ENCODE measurements at places on chromosomes 16 and 17. TPM values are rescaled to one million over a fixed set of nuclear protein-coding genes. Genes with fewer than 3 reads are reported as not detected.
A peak's percentile ranks its signal among the peaks of the same experiment; 100 is the strongest.

GRCh38 chr17:43857957-43858600, 11.1 kb downstream of the CD300LG start:
- DNase-seq: no peak
- no peak overlapping the region for H3K27ac ChIP-seq
- no peaks in the 10 kb centered on the region for H3K4me1 ChIP-seq
- H3K27me3 ChIP-seq: no peaks in the 10 kb centered on the region
- no peak overlapping the region for H3K4me3 ChIP-seq
- no peaks in the 10 kb centered on the region for H3K36me3 ChIP-seq

DNA sequence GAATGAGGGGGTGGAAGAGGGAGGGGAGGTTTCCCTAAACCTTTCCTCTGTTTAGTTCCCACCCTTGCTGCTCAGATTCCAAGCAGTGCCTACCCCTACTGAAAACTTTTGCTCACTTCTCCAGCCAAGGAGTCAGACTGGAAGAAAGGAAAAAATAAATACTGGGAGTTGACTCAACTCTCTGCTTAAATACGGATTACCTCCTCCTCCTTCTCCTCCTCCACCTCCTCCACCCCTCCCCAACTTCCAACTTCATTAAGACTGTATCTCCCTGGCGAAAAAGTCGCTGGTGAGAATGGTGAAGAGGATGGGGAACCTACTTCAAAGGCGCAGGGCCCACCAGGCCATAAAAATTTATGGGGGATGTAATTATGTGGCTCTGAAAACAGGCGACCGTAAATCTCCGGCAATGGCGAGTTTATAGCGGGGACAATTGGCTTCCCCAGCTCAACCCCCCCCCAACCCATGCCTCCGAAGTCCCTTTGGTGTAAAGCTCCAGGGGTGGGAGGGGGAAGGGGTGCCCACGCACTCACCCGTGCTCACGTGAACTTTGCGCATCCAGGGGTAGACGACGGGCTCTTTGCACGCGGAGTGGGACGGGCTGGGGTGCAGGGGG, 712 bp downstream of the HOXB4 start:
- H3K4me1 ChIP-seq: peaks cover 15% of the 10 kb centered on the region
- H3K4me3 ChIP-seq: peak overlapping the region; percentile 46
- peaks cover 6% of the 10 kb centered on the region for H3K27me3 ChIP-seq
- H3K36me3 ChIP-seq: no peaks in the 10 kb centered on the region

- no peaks in the 10 kb centered on the region for H3K36me3 ChIP-seq
- no peaks in the 10 kb centered on the region for H3K4me1 ChIP-seq
- H3K27ac ChIP-seq: no peak overlapping the region
- no peak for DNase-seq
- H3K27me3 ChIP-seq: no peaks in the 10 kb centered on the region
Measured at GRCh38 chr17:61470530-61471136, 18.4 kb downstream of the TBX4 start.

DNA sequence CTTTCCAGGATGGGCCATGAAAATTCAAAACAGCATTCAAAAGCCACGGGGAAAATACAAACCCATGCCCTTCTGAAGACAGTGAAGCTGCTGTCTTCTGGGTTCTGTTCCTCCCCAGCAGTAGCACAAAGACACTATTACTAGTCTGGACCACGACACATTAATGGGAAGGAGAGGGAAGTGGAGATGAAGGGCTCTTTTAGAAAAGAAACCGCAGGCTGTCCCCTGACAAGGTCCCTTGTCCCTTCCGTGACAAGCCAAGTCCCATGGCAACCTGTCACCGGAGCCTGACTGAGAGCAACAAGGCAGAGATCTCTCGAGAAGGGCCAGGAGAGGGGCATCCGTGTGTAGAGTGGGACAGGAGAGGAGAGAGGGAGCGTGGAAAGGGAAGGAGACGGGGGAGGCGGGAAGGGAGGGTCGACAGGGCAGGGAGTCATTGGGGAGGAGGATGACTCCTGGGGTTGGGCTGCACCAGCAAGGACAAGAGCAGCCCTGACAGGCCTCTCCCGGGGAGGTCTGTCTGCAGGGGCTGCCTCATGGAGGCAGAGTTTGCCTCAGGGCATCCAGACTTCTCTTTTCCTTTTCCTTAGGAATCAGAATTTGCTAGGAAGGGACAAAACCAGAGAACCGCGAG, 436.2 kb downstream of the SLC39A11 start:
- H3K36me3 ChIP-seq: no peaks in the 10 kb centered on the region
- no peak overlapping the region for H3K27ac ChIP-seq
- H3K27me3 ChIP-seq: no peaks in the 10 kb centered on the region
- DNase-seq: no peak
- H3K4me3 ChIP-seq: no peak overlapping the region

DNA sequence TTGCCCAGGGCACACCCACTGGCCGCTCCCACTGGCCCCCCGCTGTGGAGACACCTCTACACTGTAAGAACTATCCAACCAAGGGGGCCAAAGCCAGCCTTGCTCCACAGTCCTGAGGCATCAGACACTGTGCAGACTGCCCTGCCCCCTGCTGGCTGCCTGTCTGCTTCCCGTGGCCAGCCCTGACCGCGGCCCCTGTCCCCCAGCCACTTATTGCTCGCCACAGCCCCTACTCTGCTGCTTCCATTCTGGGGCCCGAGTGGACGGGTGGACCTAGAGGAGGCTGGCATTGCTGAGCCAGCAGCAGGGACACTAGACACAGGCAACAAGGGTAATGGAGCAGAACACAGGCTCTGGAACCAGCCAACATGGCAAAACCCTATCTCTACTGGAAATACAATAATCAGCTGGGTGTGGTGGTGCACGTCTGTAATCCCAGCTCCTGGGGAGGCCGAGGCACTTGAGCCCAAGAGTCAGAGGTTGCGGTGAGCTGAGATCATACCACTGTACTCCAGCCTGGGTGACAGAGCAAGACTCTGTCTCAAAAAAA, 19.7 kb upstream of the LRRC37A3 start:
- no peak overlapping the region for H3K4me3 ChIP-seq
- H3K27me3 ChIP-seq: no peaks in the 10 kb centered on the region
- H3K36me3 ChIP-seq: no peaks in the 10 kb centered on the region
- no peak overlapping the region for H3K27ac ChIP-seq

GRCh38 chr17:37220607-37220953, 155.2 kb upstream of the C17orf78 start:
- H3K27me3 ChIP-seq: no peaks in the 10 kb centered on the region
- peaks cover 6% of the 10 kb centered on the region for H3K36me3 ChIP-seq
- H3K4me1 ChIP-seq: no peaks in the 10 kb centered on the region
- H3K4me3 ChIP-seq: no peak overlapping the region

GRCh38 chr17:10757067-10757466, 27.2 kb upstream of the TMEM220 start:
- no peak for DNase-seq
- H3K27me3 ChIP-seq: no peaks in the 10 kb centered on the region
- no peaks in the 10 kb centered on the region for H3K36me3 ChIP-seq

The BAIAP3 gene
- 2.0 TPM for total RNA-seq

The ASIC2 gene
- not detected for total RNA-seq

DNA sequence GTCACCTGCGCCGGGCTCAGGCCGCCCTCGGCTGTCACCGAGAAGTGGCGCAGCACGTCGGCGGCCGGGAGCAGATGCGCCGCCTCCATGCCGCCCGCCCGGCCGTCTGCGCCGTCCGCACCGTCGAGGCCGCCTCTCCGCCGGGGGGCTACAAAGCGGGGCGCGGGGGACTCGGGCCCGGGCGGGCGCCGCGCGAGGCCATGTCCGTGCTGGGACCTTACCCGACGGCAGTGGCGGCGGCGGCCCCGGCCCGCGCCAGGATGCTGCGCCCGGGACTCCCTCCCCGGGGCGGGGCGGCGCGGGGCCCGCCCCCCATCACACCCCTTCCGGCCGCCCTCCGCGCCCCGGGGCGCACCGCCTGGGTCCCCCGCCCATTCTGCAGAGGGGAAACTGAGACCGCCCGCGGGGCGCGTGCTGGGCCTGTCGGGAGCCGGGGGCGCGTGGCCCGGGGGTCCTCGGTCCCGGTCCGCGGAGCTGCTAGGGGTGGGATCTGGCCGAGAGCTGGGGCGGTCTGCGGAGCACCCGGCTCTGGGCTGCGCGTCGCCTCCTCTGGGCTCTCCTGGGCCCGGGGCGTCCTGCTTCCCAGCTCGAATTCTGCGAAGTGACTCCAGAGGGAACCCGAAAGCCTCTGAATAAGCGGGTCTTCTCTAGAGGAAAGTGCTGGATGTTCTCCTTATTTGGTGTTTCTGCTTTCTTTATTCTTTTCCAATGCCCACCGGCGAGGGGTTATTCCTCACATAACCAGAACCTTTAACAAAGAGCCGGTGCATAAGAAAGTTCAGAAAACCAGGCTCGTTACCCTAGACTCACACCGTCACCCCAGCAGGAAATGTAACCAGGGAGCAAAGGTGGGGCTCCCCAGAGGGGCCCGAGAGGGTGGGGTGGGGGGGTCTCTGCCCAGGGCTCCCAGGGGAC, at the start of gene ATP2A3:
ATP2A3 (minus strand) TSS at position 235 of the 915 bp plus-strand sequence; CDS start at position 89, 146 bp downstream.
- H3K4me3 ChIP-seq: peak within 1 kb of the TSS; percentile 69
- peak within 1 kb of the TSS; percentile 75 for H3K27ac ChIP-seq
- no peaks in the 10 kb centered on the region for H3K27me3 ChIP-seq
- peaks cover 13% of the 10 kb centered on the region for H3K36me3 ChIP-seq

The ALOXE3 gene
- 0.93 TPM for total RNA-seq

The PRKCB gene
- total RNA-seq: 72.9 TPM

The CHMP6 gene
- 41.7 TPM for total RNA-seq

DNA sequence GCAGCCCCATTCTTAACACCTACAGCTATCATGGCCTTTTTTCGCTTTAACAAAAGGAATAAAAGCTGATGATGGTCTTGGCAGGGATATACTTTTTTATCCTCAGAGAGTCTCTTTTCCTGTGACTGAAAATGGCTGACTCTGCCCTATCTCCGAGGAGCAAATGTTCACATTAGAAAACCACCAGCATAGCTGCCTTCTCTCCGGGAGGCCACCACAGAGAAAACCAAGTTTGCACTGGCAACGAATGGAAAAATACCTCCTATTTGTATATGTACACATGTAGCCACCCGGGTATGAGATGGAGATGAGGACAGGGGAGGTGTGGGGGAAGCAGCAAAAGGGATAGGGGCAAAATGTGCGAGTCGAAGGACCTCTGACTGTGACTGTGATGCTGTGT, 88.2 kb downstream of the STX8 start:
- DNase-seq: no peak
- no peak overlapping the region for H3K4me3 ChIP-seq

The HOXB7 gene
- not detected for total RNA-seq

The KRTAP1-1 gene
- total RNA-seq: not detected

GRCh38 chr16:83365166-83365565, 442.6 kb upstream of the HSBP1 start:
- H3K4me3 ChIP-seq: no peak overlapping the region
- no peak for DNase-seq
- H3K4me1 ChIP-seq: no peaks in the 10 kb centered on the region
- no peak overlapping the region for H3K27ac ChIP-seq
- H3K36me3 ChIP-seq: no peaks in the 10 kb centered on the region

The TBX2 gene
- not detected for total RNA-seq

DNA sequence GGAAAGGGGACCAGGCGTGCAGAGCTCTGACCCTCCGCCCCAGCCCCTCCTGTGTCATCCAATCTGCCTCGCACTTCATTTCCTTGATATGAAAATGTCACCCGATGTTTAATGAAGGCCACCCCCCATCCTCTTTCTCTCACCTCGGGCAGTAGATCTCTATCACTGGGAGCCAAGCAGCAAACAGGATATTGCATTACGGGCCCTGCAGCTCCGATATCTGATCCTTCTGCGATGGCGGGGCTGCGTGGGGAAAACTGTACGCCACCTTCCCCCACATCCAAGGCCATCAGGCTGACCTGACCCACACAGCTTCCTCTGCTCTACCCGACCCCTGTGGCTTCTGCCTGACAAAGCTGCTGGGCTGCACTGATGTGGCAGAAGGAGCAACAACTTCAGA, 74.9 kb downstream of the DYNLRB2 start:
- H3K27me3 ChIP-seq: no peaks in the 10 kb centered on the region
- H3K4me3 ChIP-seq: no peak overlapping the region
- DNase-seq: no peak
- no peaks in the 10 kb centered on the region for H3K4me1 ChIP-seq

GRCh38 chr17:67800495-67800928, 24.8 kb upstream of the BPTF start:
- no peaks in the 10 kb centered on the region for H3K27me3 ChIP-seq
- DNase-seq: peak; percentile 13
- no peaks in the 10 kb centered on the region for H3K36me3 ChIP-seq
- no peak overlapping the region for H3K4me3 ChIP-seq
- H3K4me1 ChIP-seq: no peaks in the 10 kb centered on the region

- no peak overlapping the region for H3K27ac ChIP-seq
- no peak overlapping the region for H3K4me3 ChIP-seq
Measured at GRCh38 chr17:351449-351738, 1.2 kb downstream of the RPH3AL start.

The PPP1R27 gene
- total RNA-seq: not detected

DNA sequence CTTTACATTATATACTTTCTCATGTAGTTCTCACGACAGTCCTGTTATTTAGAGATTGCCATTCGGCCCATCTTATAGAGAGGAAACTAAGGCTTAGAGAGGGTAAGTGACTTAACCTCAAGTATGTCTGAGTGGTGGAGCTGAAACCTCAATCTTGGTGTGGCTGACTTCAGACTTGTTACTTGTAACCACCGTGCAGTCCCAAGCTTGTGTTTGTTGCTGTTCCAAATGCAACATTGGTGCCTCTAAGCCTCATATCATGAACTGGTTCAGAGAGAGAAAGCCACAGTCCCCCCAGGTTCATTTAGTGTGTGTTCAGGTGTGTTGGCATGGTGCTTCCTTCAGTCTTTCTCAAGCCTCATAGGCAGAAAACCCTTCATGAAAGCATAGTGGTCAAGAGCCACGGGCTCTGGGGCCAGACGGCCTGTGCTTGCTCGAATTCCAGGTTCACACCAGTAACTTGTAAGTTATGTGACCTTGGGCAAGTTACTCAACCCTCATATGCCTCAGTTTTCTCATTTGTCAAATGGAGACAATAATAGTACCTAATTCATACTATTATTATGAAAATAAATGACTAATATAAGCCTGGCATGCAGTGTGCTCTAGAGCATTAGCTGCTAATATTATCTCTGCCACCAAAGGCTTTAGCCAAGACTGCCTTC, 39.9 kb downstream of the CDH1 start:
- no peak for DNase-seq
- H3K4me3 ChIP-seq: no peak overlapping the region
- no peaks in the 10 kb centered on the region for H3K36me3 ChIP-seq
- H3K27me3 ChIP-seq: no peaks in the 10 kb centered on the region
- H3K4me1 ChIP-seq: no peaks in the 10 kb centered on the region
- no peak overlapping the region for H3K27ac ChIP-seq
